Skeletal muscle tissue (tissue), 5 donors: ENCODE measurements at places on chromosomes 12 and 14. TPM values are rescaled to one million over a fixed set of nuclear protein-coding genes. Genes with fewer than 3 reads are reported as not detected.

Gene ADCY6
- 37.6 TPM for total RNA-seq

Gene KRT80
- total RNA-seq = 0.52 TPM

Gene DAO
- not detected for total RNA-seq

Gene C14orf132
- 8.9 TPM for total RNA-seq

Gene SLC17A8
- under 0.01 TPM for total RNA-seq

Gene HSPB8
- total RNA-seq = 94.5 TPM

Gene ADCY4
- 9.9 TPM for total RNA-seq

Gene ESRRB
- total RNA-seq = 1.6 TPM

Gene COX8C
- not detected for total RNA-seq

Gene CAPZA3
- not detected for total RNA-seq

Gene RERGL
- 1.0 TPM for total RNA-seq

Gene RHOJ
- total RNA-seq = 7.3 TPM

Gene PPP4R4
- 0.52 TPM for total RNA-seq

Gene FOXN4
- not detected for total RNA-seq

Gene MYL2
- total RNA-seq = 140 TPM

Gene ADAM20
- 2.1 TPM for total RNA-seq

Gene CEP128
- total RNA-seq = 6.8 TPM

Gene LRRC43
- total RNA-seq = not detected

Gene PHLDA1
- 9.9 TPM for total RNA-seq

Gene ADAM21
- not detected for total RNA-seq

Gene SOAT2
- under 0.01 TPM for total RNA-seq

Gene PDE3A
- total RNA-seq = 18.3 TPM

Gene NANOG
- total RNA-seq = 0.52 TPM

Gene BATF
- total RNA-seq = 1.0 TPM

Gene FIGNL2
- total RNA-seq = 1.0 TPM

Gene DNAJC22
- total RNA-seq = not detected

Gene COX6A1
- total RNA-seq = 231 TPM

Gene TAS2R9
- 0.52 TPM for total RNA-seq

Gene AQP6
- 0.52 TPM for total RNA-seq

Gene TAS2R43
- total RNA-seq = 11.5 TPM

Gene TMEM30B
- total RNA-seq = 1.6 TPM

Gene PTGER2
- 1.6 TPM for total RNA-seq

Gene OLR1
- total RNA-seq = not detected

Gene KIF5A
- total RNA-seq = under 0.01 TPM

Gene KRT3
- total RNA-seq = not detected

Gene ACVRL1
- 56.9 TPM for total RNA-seq

Gene TTC9
- 1.0 TPM for total RNA-seq

Gene SPX
- total RNA-seq = 7.8 TPM

Gene LRTM2
- not detected for total RNA-seq

Gene DCN
- 688 TPM for total RNA-seq

Gene CMAS
- 26.6 TPM for total RNA-seq
